ENCODE measurements at places on chromosomes 6 and 20.

DNA sequence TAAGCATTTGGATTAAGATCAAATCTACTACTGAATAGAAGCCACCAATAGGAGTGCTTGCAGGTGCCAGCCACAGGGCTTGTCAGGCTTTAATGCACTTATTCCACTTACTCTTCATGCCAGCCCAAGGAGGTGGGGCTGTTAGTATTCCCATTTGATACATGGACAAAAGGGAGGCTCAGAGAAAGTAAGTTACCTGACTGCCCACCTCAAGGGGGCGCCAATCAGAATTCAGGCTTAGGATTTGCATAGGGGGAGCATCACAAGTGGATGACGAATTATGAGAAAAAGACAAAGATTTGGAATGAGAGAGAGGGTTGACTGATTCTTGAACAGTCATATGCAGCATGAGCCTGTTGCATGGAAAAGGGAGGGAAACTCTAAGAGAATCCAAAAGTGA is 188.4 kb upstream of the TSHZ2 start:
- no peak for DNase-seq

DNA sequence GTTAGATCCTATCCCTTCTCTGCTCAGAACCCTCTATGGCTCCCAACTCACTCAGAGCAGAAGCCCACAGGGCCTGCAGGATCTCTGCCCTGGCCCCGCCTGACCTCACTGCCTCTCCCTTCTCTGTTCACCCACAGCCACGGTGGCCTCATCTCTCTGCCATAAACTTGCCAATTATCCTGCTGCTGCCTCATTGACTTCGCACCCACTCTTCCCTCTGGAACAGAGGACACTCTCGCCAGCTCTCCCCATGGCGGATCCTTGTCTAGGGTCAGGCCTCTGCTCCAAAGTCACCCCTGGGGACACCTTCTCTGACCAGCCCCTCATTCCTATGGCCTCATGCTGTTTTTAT is 86.4 kb downstream of the CEBPB start:
- no peak for DNase-seq

DNA sequence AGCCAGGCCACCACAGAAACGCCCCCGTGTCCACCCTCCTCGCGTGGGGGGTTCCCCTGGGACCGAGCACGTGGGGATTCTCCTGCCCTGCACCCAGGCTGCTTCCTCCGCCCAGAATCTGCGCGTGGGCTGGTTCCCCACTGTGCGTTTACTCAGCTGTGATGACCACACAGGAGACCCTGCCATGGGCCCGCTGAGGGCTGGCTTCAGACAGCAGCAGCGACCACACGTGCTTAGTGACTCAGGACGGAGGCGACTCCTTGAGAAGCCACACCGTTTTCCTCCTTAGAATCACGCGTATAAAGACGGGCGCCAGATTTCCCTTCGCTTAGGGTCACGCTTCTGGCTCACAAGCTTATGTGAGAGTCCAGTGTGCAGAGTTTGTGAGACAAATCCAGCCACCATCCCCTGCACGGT is 63.9 kb upstream of the PDE10A start:
- no peak for DNase-seq

DNA sequence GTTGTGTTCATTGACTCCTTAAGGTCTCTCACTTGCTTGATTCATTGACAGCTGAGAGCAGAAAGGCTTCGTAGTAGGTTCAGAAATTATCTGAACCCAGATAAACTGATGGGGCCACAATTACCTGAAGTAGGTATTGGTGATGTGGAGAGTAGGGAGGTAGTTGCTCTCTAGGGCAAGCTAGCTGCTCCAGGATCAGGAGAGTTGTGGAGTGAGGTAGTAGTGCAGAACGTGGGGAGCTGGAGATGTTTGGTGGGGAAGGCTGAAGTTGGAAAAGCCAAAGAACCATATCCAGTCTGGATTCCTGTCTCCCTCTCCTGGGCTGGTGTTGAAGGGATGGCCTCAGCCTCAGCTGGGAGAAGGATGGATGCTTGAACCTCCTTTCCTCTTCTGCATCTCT is 15.9 kb downstream of the TJAP1 start:
- DNase-seq: no peak

DNA sequence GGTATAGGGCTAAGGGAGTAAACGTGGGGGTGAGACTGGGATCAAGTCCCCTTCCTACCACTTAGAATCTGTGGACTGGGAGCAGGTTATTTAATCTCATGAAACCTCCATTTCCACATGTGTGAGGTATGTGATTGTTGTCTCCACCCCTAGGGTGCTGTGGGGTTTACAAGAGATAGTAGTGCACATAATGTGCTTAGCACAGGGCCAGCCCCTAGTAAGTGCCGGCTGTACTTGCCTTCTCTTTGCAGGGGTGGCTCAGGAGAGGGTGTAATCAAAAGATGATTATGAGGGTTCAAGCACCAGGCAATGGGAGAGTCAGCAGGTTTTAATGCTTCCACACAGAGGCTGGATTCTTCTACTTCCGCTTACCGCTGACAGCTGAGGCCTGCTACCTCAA is 6.9 kb downstream of the NT5E start:
- no peak for DNase-seq

DNA sequence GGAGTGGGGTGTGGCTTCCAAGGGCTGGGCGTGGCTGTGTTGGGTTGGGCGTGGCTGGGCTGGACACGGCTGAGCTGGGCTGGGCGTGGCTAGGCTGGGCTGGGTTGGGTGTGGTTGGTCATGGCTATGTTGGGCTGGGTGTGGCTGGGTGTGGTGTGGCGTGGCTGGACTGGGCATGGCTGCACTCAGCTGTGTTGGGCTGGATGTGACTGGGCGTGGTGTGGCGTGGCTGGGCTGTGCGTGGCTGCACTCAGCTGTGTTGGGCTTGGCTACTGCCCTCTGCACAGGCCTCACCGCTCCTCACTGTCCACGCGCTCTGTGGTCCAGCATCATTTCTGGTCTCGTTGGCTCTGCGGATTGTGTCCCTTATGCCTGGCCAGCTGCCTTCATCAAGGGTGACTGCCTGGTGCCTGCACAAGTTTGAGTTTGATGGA is 43.5 kb upstream of the SLCO4A1 start:
- no peak for DNase-seq
